Stimulated activated CD4-positive, alpha-beta T cell treated with anti-CD3 and anti-CD28 coated beads, TNF-alpha, amount 100 ng/mL, for 24 hours (primary cell): ENCODE measurements at places on chromosomes 3 and 15.

DNA sequence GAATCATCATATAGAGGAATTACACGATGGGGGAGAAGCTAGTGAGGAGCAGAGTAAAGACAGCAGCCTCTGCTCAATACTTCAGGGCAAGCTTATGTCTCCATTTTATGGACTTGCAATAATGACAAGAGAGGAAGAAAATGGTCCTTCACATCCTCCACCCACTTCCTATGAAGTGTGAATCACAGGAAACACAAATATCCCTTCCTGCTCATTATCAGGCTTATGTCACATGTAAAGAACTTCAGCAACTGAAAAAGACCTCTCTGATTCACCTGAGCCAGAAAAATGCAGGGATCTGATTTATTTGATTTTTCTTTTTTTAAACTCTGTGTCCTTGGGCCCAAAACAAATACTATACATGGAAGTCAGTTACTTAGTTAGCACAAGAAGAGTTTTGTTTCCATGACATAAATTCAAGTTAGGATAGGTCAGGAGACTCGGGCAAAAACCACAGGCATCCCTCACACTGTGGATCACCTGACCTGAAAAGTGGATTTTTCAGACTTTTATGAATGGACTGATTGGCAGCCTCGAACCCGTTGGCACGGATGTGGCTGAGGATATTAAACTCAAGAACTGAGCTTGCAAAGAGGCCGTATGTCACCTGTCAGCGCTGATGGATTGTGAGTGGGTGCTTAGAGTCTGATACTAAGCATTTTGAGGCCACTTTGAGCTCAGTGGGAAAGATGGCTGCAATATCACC lies 620.8 kb upstream of the MDFIC2 start:
- no peak for DNase-seq

- no peak for DNase-seq
Observed at GRCh38 chr3:12766541-12766940, 7.5 kb upstream of the TMEM40 start.

DNA sequence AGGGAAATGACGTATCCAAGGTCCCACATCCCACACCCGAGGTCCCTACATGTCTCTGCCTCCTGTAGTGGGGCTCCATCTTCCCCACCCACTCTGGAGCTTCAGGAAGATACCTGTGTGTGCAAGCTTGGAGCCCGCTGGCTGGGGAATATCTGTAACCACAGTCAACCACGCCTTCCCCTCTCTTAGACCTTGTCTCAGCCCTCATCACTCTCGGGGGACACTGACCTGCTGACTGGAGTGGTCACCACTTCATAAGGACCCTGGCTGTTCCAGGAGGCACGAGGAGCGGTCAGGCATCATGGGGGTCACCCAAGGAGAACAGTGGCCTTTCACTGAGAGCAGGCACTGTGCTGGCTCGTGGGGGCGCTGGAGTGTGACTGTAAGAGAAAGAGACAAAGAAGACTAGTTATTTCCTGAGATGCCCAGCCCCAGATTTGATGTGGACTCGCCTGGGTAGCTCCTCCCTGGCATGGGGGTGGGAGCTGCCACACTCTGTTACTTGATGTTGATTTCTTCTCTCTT lies 48.6 kb downstream of the CTXND1 start:
- DNase-seq, result no peak

- no peak for DNase-seq
Observed at GRCh38 chr15:71366926-71367325, 251.7 kb downstream of the THSD4 start.

GRCh38 chr3:103847081-103848062 lies 1412.6 kb downstream of the ZPLD1 start:
- DNase-seq, result no peak
